RPMI8226 (cell line): ENCODE measurements at places on chromosomes 5 and 9.

- DNase-seq: no peak
Measured at GRCh38 chr5:138951091-138951985, 76.2 kb upstream of the LRRTM2 start.

DNA sequence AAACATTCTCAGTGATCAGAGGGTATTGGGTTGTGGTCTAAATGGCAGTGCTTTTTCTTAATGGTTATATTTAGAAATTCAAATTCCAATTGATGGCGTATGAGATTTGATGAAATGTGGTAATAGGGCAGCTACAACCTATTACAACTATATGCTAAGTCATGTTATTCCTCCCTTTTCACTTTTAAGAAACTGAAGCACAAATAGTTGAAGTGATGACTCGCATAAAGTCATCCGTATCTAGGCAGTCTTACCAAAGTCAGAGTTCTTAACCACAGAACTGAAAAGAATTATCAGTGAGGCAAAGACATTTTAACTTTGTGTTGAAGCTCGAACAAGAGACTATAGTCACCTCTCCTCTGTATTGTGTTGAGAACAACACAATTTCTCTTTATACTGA is 28.2 kb downstream of the C9orf152 start:
- no peak for DNase-seq

DNA sequence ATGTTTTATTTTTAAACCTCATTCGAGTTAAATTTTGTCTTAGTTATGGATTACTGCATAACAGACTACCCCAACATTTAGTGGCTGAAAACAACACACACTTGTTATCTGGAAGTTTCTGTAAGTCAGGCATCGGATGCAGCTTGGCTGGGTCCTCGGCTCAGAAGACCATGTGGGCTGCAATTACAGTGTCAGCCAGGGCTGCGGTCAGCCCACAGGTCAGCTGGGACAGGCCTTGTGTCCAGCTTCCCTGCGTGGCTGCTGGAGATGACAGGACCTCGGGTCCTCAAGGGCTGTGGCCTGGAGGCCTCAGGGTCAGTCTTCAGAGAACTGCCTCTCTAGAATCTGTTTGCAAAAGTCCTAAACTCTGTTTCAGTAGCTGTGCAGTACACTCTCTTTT is 219.0 kb upstream of the IRX1 start:
- DNase-seq: no peak

GRCh38 chr9:114908805-114909448 is 21.5 kb downstream of the TNFSF8 start:
- DNase-seq: no peak

GRCh38 chr9:112605518-112605917 is 112.4 kb downstream of the INIP start:
- no peak for DNase-seq

DNA sequence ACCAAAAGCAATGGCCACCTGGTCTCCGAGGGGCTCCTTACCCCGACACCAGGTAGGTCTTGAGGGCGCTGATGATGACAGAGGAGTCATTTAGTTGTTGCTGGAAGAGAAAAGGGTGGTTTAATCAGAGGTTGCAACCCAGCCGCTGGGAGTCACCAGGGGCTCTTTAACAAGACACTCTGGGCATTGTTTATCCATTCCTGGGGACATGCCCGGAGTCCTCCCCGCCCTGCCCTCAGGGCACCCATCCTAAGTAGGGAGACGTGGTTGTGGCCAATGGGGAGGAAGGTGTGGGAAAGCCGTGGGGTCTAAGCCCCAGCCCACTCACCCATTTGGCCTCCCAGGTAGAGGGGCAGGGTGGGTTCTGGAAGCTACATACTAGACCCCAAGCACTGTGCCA is 3.1 kb downstream of the PTGES2 start:
- DNase-seq: no peak

DNA sequence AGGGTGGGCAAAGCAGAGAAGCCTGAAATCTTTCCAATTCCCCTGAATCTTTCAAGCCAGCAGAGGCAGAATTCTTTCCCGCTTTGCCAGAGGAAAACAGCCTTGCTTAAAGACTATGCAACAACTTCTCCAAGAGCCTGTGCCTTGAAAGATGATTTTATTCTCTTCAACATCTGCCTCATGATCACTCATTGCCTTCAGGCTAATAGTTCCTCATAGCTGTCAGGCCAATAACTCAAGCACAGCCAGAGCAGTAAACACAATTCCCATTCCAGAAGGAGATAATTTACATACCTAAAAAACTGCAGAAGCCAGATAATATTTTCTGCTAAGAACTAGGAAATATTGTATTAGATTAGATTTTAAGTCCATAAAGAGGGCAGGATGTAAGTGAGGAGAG is 92.3 kb upstream of the PUM3 start:
- DNase-seq: no peak

DNA sequence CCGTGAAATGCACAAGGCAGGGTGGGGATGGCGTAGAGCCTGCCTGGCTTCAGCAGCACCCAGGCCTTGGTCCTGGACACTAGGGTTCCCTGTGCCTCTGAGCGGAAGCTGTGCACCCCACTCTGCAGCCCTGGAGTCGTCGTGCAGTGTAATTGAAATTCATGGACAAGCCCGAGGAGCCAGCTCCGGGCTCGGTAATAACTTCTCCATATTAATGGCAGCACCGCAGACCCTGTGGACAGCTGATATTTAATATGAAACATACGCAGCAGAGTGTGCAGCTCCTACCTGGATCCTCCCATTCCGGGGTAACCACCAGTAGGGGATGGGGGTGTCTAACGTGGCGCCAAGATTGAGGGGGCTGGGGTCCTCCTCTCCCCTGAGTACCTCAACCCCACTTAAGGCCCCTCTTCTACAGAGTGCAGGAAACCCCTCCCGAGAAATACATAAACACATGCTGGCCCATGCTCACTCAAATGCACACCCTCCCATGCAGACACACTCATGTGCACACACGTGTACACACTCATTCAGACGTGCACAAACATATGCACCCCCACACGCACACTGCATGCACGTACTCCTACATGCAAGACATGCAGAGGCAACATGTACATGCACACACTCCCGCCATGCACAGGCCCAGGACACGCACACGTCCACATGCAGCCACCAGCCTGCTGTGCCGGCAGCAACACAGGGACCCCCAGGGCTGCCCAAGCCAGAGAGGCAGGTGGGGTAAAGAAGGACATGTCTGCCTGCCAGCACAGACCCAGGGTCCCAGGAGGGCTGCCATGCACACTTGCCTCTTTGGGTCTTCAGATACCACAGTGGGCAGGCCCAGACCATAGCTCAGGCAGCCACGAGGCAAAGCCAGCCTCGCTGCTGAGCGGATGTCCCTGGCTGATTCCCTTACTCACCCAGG is 8.1 kb downstream of the ADAMTS2 start:
- no peak for DNase-seq

- no peak for DNase-seq
Measured at GRCh38 chr5:151051931-151052608, 28.8 kb downstream of the TNIP1 start.

- DNase-seq: no peak
Measured at GRCh38 chr9:133513214-133514100, 11.3 kb downstream of the MYMK start.

DNA sequence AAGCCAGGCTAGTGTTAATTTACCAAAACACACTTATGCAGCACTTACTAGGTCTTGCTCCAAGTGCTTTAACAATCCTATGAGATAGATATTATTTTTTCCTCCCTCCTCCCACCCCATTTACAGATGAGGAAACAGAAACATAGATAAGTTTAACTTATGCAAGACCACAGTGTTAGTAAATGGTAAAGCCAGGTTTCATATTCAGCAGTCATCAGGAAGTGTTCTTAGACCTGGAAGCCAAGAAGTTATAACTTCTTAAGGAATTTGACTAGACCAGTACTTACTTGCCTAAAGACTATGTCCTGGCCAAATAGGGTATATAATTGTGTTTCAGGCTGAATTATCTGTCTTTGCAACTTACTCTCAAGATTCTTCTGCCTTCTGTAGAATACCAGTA is 15.9 kb downstream of the ABHD17B start:
- DNase-seq: no peak

DNA sequence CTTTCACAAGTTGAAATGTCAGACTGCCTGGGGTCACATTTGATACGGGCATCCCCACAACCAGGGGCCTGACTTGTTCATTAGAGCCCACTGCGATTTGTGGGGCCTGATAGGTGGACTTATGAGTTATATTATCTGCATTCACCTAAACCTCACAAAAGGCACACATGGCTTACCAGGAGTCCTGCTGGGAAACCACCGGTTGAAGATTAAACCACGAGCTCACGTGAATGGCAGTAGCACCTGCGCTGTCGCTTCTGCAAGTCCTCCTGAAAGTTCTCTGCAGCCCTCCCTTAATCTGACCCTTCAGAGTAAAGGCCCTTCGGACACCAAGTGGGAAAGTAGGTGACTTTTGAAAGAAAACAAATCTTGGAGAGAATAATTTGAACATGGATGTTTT is 68.9 kb downstream of the PPIC start:
- no peak for DNase-seq

- no peak for DNase-seq
Measured at GRCh38 chr9:107636571-107637381, 147.2 kb upstream of the KLF4 start.

GRCh38 chr9:104944356-104944755 is 16.4 kb upstream of the ABCA1 start:
- DNase-seq: no peak

GRCh38 chr9:121741228-121741918 is 89.9 kb downstream of the DAB2IP start:
- DNase-seq: no peak

- DNase-seq: no peak
Measured at GRCh38 chr9:135516132-135516860, 4.9 kb upstream of the LCN1 start.

DNA sequence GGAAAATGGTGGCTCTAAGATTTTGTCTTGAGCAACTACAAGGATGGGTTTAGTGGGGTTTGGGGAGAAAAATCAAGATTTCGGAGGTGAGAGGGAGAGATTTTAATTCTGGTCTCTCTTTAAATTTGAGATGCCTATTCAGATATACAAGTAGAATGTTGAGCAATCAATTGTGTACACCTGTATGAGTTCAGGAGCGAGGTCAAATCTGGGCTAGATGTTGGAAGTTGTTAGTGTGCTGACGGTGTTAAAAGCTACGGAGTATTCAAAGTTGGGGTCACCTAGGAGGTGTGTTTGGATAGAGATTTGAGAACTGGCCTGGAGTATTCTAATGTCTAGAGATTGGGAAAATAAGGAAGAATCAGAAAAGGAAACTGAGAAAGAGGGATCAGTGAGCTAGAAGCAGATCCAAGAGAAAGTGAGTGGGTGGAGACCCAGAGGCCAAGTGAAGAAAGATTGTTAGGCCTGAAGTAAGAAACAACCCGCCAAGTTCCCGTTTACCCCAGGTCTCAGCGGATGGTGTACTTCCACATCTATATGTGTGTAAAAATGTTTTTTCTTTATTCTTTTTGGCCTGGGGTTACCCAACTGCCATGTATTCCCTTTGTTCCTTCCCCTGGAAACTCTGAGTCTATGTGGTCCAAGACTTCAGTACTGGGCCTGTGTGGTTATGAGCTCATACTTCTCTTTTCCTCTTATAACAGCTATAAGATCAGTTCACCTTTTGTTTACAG is 11.9 kb upstream of the ARHGAP26 start:
- DNase-seq: no peak

GRCh38 chr9:92966518-92966800 is 19.1 kb downstream of the FGD3 start:
- DNase-seq: no peak

GRCh38 chr5:81208904-81209303 is 24.2 kb upstream of the CKMT2 start:
- no peak for DNase-seq

- peak; percentile 90 for DNase-seq
Measured at GRCh38 chr5:132019857-132020555, 8.5 kb upstream of the ACSL6 start.

DNA sequence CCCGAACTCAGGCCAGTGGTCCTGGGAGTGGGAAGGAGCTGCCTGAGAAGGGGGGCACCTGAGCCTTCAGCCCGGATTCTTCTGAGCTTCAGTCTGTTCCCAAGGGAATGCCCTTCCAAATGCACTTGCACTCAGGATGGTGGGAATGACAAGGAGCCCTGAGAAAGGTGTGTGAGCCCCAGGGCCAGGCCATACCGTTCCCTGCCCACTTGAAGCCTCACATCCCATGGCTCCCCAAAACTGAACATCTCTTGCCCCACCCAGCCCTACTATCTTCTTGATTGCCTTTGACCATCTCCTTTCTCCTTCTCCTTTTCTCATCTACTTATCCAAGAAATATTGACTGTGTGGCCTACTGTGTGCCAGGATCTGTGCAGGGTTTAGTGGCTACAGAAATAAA is 84.4 kb upstream of the HSPA9 start:
- DNase-seq: no peak

- no peak for DNase-seq
Measured at GRCh38 chr5:115985802-115986757, 23.8 kb downstream of the LVRN start.

- DNase-seq: no peak
Measured at GRCh38 chr5:1936901-1937300, 54.2 kb upstream of the IRX4 start.

GRCh38 chr9:135760465-135760864 is 58.5 kb downstream of the KCNT1 start:
- no peak for DNase-seq
